ENCODE measurements at places on chromosomes 16 and 17. TPM values are rescaled to one million over a fixed set of nuclear protein-coding genes. Genes with fewer than 3 reads are reported as not detected.

KRTAP2-3 gene
- total RNA-seq = not detected

ODAD4 gene
- 0.34 TPM for total RNA-seq

KCNJ18 gene
- not detected for total RNA-seq

UMOD gene
- total RNA-seq = not detected

SLC12A3 gene
- total RNA-seq = not detected

MRPL58 gene
- total RNA-seq = 35.6 TPM

USP36 gene
- 22.8 TPM for total RNA-seq

PRDM7 gene
- total RNA-seq = not detected

CLEC19A gene
- total RNA-seq = not detected

MTSS2 gene
- total RNA-seq = 19.9 TPM

TBC1D3H gene
- not detected for total RNA-seq

PLEKHG4 gene
- total RNA-seq = 10.0 TPM

ACSM3 gene
- 0.23 TPM for total RNA-seq

CCDC200 gene
- total RNA-seq = 0.14 TPM

CD300A gene
- total RNA-seq = not detected

SEPTIN12 gene
- total RNA-seq = not detected

GH2 gene
- total RNA-seq = not detected

INCA1 gene
- total RNA-seq = 0.34 TPM

TBC1D3 gene
- not detected for total RNA-seq

CRYBA1 gene
- total RNA-seq = not detected

C17orf78 gene
- not detected for total RNA-seq

Data from dermis blood vessel endothelial cell (primary cell).